ENCODE measurements at places on chromosomes 12 and 14. TPM values are rescaled to one million over a fixed set of nuclear protein-coding genes. Genes with fewer than 3 reads are reported as not detected.

GRCh38 chr12:27094726-27095125, 12.3 kb upstream of the C12orf71 start:
- H3K27ac ChIP-seq, result no peak overlapping the region
- no peaks in the 10 kb centered on the region for H3K36me3 ChIP-seq

EXOC3L4 gene
- 1.1 TPM for total RNA-seq

- no peaks in the 10 kb centered on the region for H3K36me3 ChIP-seq
- DNase-seq, result no peak
- H3K27me3 ChIP-seq, result no peaks in the 10 kb centered on the region
- no peak overlapping the region for H3K27ac ChIP-seq
- no peak overlapping the region for H3K4me3 ChIP-seq
- no peaks in the 10 kb centered on the region for H3K4me1 ChIP-seq
Observed at GRCh38 chr12:88805692-88806091, 225.4 kb upstream of the KITLG start.

C14orf132 gene
- total RNA-seq, result 5.3 TPM

GRCh38 chr14:99235582-99236320, 36.2 kb downstream of the BCL11B start:
- no peak overlapping the region for H3K27ac ChIP-seq
- H3K36me3 ChIP-seq, result no peaks in the 10 kb centered on the region
- no peak for DNase-seq

OR4K13 gene
- not detected for total RNA-seq

RNASE7 gene
- total RNA-seq, result not detected

TBX5 gene
- total RNA-seq, result not detected

- H3K4me1 ChIP-seq, result peaks cover 13% of the 10 kb centered on the region
- H3K4me3 ChIP-seq, result no peak overlapping the region
- no peak overlapping the region for H3K27ac ChIP-seq
- H3K36me3 ChIP-seq, result no peaks in the 10 kb centered on the region
- no peak for DNase-seq
- H3K27me3 ChIP-seq, result no peaks in the 10 kb centered on the region
Observed at GRCh38 chr12:6323995-6324711, 13.7 kb downstream of the PLEKHG6 start.

- H3K4me1 ChIP-seq, result no peaks in the 10 kb centered on the region
- H3K36me3 ChIP-seq, result no peaks in the 10 kb centered on the region
- no peak overlapping the region for H3K4me3 ChIP-seq
- no peak overlapping the region for H3K27ac ChIP-seq
- no peak for DNase-seq
Observed at GRCh38 chr14:32023540-32023939, 53.6 kb upstream of the ARHGAP5 start.

DNA sequence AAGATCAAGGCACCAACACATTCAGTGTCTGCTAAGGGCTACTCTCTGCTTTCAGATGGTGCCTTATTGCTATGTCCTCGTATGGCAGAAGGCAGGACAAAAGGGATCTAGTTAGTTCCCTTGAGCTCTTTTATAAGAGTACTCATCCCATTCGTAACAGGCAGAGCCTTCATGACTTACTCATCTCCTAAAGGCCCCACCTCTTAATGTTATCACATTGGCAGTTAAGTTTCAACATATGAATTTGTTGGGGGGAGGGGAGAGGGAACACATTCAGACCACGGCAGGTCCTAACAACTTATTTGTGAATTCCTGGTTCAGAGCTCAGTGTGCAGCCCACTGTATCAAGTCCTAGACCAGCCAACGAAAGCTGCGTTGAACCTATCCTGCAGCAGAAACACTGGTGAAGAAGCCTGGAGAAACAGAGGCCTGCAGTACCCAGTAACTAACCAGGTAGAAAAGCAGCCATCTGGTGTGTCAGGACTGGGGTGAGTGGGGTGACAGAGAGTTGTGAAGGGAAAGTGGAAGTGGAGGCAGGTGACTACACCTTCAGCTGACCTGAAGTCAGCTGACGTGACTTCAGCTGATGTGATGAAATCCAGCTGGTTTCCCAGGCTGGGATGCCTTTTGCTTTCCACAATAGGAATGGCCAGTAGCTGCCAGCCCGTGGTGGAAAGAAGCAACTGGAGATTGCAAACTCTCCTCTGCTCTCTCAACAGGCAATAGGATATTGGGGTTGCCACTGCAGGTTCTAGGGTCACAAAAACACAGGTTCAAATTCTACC, 101.6 kb upstream of the PLXNC1 start:
- H3K36me3 ChIP-seq, result no peaks in the 10 kb centered on the region
- no peak overlapping the region for H3K4me3 ChIP-seq
- H3K4me1 ChIP-seq, result no peaks in the 10 kb centered on the region
- H3K27ac ChIP-seq, result no peak overlapping the region

DNA sequence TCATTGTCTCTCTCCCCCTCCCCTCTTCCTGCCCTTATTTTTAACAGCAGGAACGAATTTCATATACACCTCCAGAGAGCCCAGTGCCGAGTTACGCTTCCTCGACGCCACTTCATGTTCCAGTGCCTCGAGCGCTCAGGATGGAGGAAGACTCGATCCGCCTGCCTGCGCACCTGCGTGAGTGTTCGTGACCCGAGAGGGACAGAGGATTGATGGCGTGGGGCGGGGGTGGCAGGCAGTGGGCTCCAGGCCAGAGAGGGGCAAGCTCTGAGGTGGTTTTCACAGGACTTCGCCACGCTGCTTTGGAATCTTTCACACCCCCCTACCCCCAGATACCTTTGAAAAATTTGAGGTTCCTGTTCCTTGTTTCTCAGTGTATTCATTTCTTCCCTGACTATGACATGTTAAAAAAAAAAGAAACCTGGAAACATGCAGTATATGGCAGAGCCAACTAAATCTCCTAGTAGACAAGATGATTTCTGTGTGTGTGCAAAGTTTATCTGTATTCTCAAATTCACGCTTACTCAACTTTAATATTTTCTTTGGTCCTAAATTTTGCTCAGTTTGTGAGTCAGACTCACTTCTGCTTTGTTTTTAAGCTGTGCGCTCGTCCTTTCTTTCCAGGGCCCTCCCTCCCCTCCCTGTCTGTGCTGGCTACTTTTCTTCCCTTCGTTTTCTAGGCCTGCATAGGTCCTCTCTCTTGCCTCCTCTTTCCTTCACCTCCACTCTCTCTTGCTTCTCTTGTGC, 103.1 kb downstream of the ETV6 start:
- DNase-seq, result no peak
- H3K4me1 ChIP-seq, result peaks cover 3% of the 10 kb centered on the region
- H3K27me3 ChIP-seq, result no peaks in the 10 kb centered on the region
- H3K36me3 ChIP-seq, result no peaks in the 10 kb centered on the region

MYF6 gene
- total RNA-seq, result not detected

FAM181A gene
- total RNA-seq, result 0.82 TPM

KCNH3 gene
- 0.13 TPM for total RNA-seq

GRCh38 chr14:69323266-69323998, 63.5 kb downstream of the GALNT16 start:
- peaks cover 2% of the 10 kb centered on the region for H3K4me1 ChIP-seq
- H3K36me3 ChIP-seq, result no peaks in the 10 kb centered on the region
- H3K27ac ChIP-seq, result no peak overlapping the region
- DNase-seq, result no peak
- no peak overlapping the region for H3K4me3 ChIP-seq

DNA sequence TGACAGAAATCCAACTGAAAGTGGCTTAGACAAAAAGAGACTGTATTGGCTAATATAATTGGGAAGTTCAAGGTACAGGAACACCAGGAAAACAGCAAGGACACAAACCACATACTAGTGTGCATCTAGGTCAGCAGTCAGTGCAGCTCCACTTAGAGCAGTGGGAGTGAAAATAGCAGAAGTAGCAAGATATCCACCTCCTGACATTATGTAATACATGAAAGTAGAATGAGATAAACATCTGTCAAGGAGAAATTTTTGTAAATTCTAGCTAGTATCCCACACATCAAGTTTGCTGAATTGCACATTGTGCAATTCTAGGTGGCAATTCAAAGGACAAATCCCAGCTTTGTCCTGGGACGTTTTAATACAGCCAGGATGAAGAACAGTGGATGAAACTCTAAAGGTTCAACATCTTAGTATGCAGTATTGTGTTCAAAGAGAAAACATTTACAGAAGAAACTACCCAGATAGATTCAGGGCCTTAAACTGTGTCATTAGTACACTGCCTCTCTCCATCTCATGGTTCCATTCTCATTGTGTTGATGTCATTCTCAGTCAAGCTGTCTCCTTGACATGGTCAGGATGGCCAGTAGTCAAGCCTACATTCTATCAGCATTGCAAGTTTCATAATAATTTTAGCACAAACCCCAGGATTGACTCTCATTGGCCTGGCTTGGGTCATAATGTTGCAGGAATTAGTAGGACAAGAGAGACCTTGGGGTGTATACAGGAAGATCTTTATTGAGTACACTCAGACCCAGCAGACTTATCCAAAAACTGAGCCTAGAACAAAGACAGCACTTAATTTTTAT, 56.8 kb downstream of the SDR9C7 start:
- H3K4me1 ChIP-seq, result no peaks in the 10 kb centered on the region
- no peak for DNase-seq
- H3K4me3 ChIP-seq, result no peak overlapping the region
- H3K27ac ChIP-seq, result no peak overlapping the region

GRCh38 chr14:102690509-102691286, 86.6 kb upstream of the TRAF3 start:
- H3K4me3 ChIP-seq, result no peak overlapping the region
- H3K36me3 ChIP-seq, result no peaks in the 10 kb centered on the region
- no peak overlapping the region for H3K27ac ChIP-seq
- no peaks in the 10 kb centered on the region for H3K27me3 ChIP-seq

DNA sequence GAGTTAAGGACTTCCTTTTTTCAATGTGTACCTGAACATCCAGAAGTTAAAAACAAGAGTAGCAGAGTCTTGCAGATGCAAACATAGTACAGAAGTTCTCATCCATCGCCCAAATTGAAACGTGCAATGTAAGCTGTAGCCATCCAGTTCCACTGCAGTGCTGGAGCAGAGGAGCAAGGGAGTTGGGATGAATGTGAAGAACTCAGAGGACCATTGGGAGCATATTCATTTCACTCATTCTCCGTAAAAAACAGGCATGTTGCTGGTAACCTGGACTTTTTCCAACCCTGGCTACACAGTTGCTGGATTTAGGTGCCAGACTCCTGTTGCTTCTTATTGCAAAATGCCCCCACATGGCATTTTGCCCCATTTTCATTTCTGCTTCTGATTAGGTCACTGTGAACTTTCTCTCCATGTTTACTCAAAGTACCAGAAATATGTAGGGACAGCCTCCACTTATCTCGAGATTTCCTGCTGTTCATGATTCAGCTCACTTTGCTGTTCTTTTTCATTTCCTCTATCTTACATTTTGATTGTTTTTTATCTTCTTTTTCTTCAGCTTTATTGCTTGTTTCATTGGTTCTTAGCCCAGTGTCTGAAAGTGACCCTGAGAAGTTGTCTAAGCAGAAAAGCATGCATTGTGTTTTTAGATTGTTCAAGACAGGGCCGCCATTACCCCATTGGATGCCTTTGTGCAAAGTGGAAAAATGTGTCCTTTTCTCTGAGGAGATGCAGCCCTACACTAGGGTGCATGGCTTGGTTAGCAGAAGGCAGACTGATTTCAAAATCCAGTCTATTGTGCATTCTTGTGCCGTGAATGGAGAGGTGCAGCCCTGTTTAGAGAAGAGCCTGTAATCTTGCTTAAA, 109.0 kb upstream of the AMIGO2 start:
- no peaks in the 10 kb centered on the region for H3K27me3 ChIP-seq
- peaks cover 7% of the 10 kb centered on the region for H3K4me1 ChIP-seq
- no peak for DNase-seq
- no peaks in the 10 kb centered on the region for H3K36me3 ChIP-seq
- H3K4me3 ChIP-seq, result no peak overlapping the region

DNA sequence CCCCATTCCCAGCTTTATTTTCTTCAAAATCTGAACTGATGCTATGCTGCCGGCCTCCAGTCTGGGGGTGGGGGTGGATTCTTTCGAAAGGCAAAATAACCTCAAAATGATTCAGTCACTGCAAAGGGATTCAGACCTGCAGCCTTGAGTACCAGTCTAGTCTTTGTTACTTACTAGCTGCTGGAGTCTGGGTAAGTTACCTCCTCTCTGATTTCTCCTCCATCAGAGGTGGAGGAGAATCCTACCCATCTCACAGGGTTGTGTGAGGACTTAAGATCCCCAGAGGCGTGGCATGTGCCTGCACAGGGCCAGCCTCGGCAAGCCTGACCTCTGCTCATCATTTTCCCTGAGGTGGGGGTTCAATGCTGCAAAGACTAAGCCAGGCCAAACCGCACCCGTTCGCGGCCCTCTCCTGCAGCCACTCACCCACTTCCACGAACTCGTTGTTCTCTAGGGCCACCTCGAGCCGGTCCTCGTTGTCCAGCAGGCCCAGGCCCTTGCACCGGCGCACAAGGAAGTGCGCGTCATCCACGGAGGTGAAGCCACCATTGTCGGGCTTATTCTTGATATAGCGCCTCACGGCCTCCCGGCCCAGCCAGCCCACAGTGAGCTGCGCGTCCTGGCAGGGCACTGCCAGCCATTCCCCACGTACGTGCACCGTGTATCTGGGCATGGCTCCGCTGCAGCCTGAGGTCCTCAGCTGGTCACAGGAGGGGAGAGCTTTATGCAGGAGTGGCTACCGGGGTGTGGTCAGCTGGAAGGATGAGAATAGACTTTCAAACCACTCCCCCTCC, 709 bp downstream of the HAL start:
- DNase-seq, result no peak
- H3K27me3 ChIP-seq, result no peaks in the 10 kb centered on the region
- H3K36me3 ChIP-seq, result no peaks in the 10 kb centered on the region

GRCh38 chr12:24011927-24012507, 62.5 kb upstream of the SOX5 start:
- no peaks in the 10 kb centered on the region for H3K4me1 ChIP-seq
- no peak overlapping the region for H3K4me3 ChIP-seq
- DNase-seq, result no peak
- no peaks in the 10 kb centered on the region for H3K36me3 ChIP-seq
- H3K27me3 ChIP-seq, result no peaks in the 10 kb centered on the region

DNA sequence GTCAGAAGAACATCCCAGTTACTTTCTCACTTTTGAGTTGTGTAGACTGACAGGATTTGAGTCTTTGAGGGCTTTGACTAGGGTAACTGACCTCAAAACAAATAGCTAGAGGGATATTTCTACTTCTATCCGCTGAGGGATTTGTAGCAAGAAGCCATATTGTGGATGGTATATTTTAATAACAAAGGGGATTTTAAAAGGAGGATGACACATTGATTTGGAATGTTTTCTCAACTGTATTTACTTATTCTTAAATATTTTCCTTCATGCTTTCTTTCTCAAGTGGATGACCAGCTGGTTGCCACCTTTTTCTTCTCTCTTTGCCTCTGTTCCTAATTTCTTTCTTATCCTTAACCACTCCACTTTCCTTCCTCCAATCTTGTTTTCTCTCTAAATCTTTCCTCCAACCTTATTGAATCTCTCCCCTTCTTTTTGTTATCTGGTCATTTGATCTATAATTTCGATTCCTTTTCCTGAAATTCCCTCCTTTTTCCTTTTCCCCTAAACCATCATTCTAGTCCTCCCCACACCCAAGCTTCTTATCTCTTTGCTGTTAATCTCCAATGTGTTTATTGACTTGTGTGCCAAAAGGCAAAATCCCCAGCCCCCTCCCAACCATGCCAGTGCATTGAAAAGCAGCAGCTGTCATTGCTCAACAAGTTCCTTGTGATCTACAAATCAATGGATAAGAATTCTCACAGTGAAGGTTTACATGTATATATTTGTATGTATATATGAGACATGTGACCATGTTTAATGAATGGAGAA, 411.6 kb downstream of the RAD51B start:
- H3K4me3 ChIP-seq, result no peak overlapping the region
- no peaks in the 10 kb centered on the region for H3K36me3 ChIP-seq
- no peak overlapping the region for H3K27ac ChIP-seq

KLRC2 gene
- total RNA-seq, result 0.55 TPM

Measured in ovary (tissue), 10 donors.